ENCODE measurements at places on chromosomes 4 and X.

GRCh38 chrX:107736781-107737531 lies 38.6 kb downstream of the TSC22D3 start:
- DNase-seq, result no peak

DNA sequence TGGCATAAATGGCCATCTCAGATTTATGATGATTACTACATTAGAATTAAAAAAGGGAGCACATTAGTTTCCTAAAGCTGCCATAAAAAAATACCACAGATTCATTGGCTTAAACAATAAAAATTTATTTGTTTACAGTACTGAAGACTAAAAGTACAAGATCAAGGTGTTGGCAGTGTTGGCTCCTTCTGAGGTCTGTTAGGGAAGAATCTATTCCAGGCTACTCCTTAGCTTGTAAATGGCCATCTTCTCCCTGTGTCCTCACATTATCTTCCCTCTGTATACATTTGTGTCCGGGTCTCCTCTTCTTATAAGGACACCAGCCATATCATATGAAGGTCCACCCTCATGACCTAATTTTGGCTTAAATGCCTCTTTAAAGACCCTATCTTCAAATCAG lies 341.0 kb downstream of the SLC7A11 start:
- DNase-seq, result peak; percentile 77

DNA sequence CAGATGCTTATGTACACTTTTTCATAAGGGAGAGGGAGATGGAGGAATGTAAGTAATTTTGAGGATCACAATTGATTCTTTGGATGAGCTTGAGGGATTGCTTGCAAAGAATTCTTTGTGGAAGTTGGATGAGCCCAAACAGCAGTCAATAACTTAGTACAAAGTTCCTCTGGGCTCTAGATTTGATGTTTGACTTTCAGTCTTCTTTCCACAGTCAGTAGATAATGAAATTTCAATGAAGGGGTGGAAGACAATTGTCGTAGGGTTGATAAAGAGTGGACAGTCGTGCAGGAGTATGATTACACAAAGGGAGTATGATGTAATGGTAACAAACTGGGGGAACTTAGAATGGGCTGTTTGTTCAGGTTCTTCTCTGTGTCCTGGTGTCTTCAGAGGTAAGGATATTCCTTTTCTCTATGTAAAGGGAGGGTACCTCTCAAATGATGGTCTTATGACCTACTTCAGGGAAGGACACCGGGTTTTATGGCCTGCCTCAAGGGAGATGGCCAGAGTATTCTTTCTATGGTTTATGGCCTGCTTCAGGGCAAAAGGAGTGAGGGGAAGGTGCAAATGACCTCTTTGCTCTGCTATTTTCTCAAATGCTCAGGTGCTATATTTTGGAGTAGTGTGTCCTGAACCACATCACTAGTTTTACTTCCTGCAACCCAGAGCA lies 1.7 kb upstream of the ABRAXAS1 start:
- DNase-seq, result no peak

- no peak for DNase-seq
These were observed 555 bp upstream of the SPP1 start for GRCh38 chr4:87974856-87975462.

- DNase-seq, result no peak
These were observed 143.3 kb upstream of the KCNIP4 start for GRCh38 chr4:22091906-22092305.

DNA sequence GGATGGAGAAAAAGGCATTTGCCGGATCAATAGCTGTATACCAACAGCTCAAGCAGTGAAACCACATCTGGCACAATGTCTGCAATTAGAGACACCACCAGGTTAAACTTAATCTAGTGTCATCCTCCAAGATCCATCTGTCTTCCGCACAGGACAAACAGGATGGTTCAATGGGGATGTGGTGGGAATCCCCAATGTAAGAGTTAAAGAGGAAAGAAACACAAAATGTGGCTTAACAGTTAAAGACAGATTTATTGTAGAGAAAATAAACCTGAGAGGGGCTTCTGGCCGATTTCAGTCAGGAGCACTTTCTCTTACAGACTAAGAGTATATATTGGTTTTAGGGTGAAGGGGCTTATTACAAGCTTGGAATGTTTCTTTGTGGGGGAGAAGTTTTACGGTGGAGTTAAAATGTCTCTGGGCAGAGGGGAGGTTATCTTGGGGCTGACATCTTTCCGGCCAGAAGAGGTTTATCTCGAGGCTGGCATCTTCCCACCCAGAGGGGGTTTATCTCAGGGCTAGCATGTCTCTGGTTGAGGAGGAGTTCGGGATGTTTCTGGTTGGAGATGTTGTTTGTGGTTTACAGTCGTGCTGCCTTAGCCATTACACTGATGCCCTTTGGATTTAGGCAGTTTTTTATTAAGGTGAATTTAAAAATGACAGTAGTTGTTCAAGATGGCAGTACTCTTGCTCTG lies 61.7 kb downstream of the KANTR start:
- no peak for DNase-seq

DNA sequence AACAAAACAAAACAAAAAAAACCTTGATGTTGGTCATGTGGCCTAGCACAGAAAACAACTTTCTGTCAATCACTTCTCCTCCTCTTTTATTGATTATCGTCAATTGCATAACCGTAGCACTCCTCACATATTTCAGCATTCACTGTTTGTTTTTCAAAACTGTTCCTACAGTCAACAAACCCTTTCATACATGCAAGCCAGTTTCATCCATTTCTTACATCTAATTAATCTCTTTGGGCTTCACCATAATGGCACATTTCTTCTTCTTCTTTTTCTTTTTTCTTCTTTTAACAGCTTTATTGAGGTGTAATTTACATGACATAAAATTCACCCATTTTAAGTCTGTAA lies 246.9 kb downstream of the PTTG2 start:
- DNase-seq, result no peak

DNA sequence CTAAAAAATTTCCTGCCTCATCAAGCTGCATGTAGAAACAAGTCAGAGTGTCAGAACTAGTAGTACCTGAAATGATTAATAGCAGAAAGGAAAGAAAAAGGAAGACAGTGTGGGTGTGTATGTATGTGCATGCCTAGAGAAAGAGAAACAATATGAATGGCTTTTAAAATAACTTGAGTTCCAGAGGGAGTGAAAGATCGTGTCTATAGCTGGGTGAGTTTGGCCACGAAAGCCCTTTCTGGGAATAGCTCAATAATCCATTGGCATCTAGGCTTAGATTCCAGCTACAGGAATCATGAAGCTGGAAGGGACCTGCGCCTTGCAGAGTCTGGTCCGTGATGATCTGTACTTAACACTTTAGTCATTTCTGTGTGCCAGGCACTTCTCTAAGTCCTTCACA lies 195.6 kb downstream of the RAPGEF2 start:
- DNase-seq, result no peak

- no peak for DNase-seq
These were observed 24.2 kb downstream of the SLC25A5 start for GRCh38 chrX:119492463-119492862.

DNA sequence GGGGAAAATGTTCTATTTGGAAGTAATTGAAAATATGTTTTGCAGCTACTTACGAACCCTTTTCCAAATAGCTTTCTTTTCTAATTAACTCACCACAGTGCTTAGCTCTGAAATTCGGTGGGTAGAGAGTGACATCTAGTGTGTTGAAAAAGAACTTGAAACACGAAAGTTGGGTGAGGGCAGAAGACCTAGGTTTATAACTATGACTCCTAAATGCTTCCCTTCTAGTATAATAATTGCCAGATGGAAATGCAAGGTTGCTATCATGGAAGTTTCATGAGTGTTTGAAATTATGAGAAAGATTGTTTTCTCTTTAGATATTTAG lies 77.3 kb upstream of the NOCT start:
- DNase-seq, result no peak

DNA sequence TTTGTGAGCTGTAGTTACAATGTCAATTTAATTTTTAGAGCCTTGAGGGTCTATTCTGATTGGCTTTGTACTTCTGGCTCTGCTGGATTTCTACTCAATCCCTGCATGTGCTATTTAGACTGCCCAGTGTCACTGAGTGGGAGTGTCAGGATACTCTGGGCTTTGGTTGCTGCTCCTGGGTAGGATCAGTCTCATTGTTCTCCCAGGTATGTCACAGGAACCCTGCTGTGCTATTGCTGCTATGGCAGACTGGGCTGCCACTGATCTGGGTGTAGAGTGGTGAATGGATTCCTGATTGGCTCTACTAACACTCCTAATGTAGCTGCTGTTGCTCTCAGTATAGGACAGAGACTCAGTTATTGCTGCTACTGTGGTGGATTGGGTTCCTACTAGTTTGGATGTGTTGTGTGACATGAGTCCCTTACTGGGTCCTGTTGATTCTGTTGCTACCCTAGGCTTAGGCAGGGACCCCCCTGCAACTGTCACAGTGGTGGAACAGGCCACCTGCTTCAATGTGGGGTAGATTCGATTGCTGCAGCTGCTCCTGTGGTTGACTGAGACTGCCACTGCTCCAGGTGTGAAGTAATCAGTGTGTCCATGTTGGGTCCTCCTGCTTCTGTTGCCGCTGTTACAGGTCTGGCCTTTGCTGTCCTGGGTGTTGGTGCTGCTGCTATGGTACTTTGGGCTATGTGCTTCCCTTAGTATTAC lies 707.8 kb upstream of the AMOT start:
- DNase-seq, result no peak

DNA sequence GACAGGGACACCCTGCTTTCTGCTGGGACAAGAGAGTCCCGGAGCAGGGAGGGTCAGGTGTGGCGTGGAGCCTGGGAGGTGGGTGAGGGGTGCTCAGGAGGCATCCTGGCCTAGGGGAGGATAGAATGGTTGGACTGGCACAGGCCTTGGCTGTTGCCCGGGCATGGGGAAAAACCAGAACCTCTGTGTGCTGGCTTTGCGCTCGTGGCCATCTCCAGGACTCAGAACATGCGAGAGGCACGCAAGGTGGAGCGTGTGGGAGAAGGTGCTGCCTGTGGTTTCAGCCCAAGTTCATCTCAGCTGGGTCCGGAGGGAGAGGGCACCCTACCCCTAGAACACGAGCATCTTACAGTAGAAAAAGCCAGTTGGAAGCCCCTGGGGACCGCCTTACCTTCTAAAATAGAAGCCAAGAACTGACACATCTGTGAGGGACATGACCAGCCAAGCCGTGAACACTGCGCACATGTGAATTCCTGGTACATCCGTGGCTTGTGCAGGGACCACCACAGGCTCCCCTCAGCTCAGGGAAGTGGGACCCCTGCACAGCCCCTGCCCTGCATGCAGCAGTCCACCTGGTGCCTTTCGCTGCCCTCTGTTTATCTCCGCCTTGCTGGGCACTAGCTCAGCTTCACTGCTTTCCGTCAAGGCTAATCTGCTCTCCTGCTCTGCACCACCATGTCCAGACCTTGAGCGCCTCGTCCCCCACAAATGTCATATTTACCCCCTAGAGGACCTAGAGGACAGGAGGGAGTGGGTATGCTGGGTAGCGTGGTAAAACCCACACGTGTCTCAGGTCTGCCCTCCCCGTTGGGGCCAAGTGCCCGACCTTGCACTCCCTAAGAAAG lies 13.5 kb downstream of the MSANTD1 start:
- DNase-seq, result no peak

DNA sequence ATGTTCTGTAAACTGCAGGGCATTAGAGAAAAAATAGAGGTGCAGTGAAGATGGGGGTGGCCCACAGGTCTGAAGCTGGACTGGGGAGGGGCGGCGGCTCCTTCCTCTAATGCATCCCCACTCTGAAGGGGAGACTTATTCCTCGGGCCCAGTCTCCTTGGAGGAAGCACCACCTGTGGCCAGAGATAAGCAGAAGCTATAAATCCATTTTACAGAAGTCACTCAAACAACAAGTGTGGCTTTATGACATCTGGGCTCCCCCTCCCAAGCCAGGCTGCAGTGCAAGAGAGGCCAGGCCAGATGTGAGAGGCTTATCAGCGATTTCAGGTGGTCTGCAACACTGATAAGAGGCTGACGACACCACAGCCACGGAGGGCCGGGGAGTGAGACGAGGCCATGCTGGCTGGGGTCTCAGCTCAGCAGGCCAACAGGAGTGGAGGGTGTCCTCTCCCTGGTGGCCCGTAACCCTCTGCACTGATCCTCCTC lies 15.8 kb downstream of the CYTL1 start:
- no peak for DNase-seq

DNA sequence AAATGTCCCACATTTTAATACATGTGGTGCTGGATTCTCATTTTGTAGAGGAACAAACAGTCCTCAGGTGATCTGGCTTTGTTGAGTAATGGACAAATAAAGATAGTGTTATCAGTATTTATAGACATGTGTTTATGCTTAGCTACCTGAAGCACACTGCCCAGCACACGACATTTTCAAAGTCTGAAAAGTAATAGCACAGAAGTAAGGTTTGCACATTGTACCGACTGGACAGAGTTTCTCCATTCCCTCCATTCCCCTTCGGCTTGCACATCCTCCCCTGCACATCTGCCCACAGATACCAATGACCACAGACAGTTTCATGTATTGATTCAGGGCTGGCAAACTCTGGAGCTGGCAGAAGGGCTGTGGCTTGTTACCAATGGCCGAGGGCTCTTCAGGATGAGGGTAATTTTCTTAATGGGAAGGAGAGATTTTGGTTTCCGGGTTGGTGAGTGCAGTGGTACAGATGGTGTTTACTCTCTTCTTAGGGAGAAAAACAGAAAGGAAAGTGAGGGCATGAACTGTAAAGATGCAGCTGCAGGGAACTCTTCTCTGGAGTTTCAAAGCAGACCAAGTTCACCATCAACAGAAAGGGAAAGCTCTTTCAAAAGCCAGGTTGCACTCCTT lies 2.3 kb downstream of the GRPR start:
- DNase-seq, result no peak

DNA sequence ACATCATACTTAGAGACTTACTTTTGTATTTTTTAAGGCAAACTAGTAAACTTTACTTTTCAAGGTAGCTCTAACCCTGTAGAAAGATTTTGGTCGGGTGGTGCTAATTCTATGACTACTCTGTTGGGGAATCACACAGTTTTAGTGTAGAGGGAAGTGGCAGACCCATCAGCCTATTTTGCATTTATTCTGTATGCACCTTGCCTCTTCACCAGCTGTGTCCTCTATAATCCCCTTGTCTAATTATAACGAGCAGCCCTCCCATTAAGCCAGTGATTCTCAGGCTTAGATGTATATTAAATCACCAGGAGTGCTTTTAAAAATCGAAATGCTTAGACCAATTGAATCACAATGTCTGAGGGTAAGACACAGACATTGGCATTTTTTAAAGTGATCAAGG lies 78.1 kb downstream of the GALNT7 start:
- no peak for DNase-seq

DNA sequence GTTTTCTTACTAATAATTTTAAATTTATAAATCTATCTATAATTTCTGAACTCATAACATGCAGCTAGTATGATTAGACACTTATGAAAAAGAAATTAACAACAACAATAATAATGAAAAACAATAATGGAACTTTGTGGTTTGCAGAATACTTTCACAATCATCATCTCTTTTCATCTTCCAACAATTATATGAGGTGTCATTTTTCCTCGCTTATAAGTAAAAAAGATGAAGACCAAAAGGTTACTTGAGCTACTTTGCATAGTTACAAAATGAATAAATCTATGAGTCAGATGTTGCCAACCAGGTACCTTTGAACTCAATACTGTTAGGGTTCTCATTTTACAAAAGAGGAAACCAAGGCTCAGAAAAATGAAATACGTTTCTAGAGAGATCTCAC lies 98.5 kb upstream of the ELOVL6 start:
- DNase-seq, result no peak
